ENCODE measurements at places on chromosomes 12 and 14.

DNA sequence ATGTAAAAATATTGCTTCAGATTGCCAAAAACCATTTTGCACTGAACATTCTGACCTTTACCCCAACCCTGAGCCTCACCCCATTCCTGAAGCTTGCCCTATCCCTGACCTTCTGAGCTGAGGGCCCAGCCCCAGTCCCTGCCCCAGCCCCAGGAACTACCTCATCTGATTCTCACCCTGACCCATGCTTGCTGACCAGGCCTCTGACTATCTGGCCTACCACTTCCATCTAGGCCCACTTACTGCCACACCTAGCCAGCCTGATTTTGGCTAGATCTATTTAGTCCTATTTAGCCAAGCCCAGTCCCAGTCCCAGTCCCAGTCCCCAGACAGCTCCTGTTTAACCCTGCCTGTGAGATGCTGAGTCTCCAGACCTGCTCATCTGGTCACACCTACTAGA lies 33.6 kb downstream of the OR10P1 start:
- no peak for DNase-seq

DNA sequence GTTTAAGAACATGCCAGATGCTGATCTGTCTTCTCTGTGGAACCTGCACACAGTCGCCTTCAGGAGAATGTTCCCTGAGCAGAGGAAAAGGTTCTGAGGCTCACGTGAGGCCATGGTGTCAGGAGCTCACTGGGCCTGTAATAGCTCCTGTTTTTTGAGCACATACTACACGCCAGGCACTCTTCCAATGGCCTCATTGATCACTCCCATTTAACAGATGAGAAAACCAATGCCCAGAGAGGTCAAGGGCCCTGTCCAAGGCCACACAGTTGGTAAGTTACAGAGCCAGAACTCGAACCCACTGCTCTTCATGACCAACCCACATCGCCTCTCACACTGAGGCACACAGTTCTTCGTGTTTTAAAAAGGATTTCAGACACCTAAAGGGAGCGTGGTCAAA lies 7.3 kb upstream of the HHIPL1 start:
- no peak for DNase-seq

GRCh38 chr12:28331130-28331529 lies 140.9 kb downstream of the CCDC91 start:
- no peak for DNase-seq

DNA sequence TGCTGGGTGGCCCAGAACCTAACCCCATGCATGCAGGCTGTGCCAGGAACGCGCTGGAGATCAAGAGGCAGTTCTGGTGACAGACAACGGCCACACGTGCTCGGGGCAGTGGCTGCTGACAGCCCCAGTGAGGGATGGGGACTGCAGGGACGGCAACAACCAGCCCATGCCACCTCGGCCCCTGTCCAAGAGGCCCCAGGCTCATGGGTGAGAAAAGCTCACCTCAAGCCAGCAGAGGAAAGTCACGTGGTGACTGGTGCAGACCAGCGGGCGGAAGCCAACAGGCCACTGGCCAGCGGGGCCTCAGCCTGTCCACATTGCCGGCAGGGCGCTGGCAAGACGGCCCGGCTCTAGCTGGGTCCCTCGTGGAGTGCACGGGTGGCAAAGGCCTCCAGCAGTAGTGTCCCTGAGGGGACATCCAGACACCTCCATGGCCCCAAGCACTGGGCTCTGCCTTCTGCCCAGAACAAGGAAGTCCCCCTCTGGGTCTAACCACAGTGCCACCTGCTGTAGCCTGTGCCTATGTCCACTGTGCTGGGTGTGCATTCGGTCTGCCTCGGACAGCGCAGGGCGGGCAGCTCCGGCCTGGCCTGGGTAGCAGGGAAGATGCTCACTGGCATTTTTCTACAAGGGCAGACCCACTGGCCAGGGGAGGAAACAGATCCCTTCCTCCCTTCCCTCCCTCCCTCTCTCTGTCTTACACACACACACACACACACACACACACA lies 134.1 kb downstream of the NCOR2 start:
- no peak for DNase-seq

- no peak for DNase-seq
These were observed 387 bp upstream of the GSC start for GRCh38 chr14:94770251-94770749.

DNA sequence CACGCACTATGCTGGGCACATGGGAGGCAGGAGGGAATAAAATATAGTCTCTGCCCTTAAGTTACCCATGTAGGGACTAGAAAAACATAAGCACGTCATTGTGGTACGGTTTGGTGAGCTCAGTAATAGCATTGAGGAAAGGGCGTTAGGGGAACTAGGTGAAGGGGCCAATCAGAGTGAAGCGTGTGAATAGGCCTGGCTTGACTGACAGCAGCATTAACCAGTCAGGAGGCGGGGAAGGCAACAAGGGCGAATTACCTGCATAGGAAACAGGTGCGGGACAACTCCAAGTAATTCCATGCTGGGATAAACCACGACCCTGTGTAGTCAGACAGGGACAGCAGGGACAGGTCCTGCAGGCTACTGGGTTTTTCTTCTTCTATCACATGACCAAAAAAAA lies 107.7 kb downstream of the UNC79 start:
- no peak for DNase-seq

GRCh38 chr12:29155079-29155478 lies 6.0 kb downstream of the FAR2 start:
- DNase-seq = no peak

GRCh38 chr14:36423430-36423829 lies 96.6 kb downstream of the NKX2-1 start:
- DNase-seq = no peak

- no peak for DNase-seq
These were observed 26.6 kb upstream of the NRXN3 start for GRCh38 chr14:78143489-78144145.
